ENCODE measurements at places on chromosomes 2 and 18.

- DNase-seq = no peak
Observed at GRCh38 chr2:201275990-201276389, 15.7 kb downstream of the CASP8 start.

GRCh38 chr2:96403481-96403880 is 67.9 kb downstream of the NCAPH start:
- DNase-seq = no peak

- DNase-seq = no peak
Observed at GRCh38 chr2:11833601-11834000, 87.2 kb downstream of the LPIN1 start.

DNA sequence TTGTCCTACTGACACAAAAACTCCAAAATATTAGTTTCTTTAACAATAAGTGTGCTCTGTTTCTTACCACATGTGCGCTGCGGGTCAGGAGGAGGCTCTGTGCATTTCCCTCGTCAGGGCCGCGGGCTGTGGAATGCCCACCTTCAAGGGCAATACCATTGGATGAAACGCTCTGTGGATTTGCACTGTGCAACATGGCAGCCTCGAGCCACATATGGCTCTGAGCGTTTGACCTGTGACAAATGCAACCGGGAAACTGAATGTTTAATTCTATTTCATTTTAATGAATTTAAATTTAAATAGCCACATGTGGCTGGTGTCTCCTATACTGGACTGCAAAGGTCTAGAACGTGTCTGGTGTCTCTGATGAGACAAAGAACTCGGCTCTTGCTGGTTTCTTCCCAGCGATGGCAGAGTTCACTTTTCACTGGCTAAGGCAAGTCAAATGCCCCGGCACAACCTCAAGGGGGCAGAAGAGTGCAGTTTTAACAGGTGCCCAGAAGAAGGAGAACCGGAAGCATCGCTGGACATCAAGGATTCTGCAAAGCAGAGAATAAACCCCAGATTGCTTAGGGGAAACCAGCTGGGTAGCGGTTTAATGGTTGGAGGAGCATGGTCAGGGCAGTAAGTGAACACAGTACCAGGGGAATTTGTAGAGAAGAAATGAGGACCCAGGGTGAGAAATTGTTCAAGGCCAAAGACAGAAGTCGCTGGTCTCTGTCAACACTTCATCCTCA is 37.0 kb upstream of the TMEM18 start:
- DNase-seq = peak; percentile 8

DNA sequence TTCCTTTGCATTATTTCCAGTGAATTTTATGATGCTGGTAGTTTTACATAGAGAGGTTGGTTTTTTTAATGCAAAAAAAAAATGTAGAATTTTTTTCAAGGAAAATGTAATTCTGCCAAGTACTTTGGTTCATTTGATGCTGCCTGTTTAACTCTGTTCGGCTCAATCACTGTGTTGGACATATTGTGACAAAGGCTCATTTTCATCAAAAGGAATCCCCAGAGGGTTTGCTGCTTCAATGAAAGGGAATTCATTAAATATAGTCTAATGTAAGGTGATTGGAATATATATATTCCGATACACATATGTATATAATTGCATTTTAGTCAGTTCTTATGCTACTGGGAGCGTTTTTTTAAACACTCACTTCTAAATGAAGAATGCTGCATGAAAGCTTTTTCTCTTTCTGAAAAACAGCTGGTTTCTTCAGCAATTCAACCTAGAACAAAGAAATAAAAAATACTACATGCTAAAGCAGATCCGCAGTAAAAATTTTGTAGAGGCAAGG is 314.6 kb upstream of the VWC2L start:
- no peak for DNase-seq

DNA sequence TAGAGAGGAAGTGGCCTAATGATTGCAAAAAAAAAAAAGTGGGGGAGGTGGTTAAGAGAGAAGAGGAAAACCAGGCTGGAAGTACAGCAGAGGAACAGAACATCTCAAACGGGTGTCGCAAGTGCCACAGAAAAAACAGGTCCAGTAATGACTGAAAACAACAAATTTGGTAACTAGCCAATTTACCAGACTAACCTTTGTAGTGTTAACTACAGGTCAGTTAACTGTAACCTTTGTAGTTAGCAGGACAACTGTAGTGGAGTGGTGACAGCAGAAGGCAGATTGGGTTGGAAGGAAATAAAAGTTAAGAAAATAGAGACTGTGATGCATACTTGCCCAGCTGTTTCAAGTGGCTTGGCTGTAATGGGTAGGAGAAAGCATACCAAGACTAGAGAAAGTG is 91.4 kb upstream of the CHST9 start:
- no peak for DNase-seq

DNA sequence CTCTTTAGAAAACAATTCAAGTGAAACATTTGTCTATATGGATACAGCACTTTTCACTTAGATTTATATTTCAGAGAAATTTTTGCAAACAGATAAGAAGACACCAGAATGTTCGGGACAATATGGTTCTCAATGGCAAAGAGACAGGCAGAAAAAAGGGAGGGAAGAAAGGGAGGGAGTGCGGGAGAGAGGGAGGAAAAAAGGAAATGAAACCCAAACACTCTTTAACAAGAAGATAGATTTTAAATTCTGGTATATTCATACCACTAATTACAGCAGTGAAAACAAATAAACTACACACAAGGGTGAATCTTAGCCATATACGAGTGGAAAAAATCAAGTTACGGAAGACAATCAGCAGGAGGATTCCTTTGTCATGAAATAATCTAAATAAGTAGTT is 3.0 kb downstream of the PASK start:
- DNase-seq = no peak

DNA sequence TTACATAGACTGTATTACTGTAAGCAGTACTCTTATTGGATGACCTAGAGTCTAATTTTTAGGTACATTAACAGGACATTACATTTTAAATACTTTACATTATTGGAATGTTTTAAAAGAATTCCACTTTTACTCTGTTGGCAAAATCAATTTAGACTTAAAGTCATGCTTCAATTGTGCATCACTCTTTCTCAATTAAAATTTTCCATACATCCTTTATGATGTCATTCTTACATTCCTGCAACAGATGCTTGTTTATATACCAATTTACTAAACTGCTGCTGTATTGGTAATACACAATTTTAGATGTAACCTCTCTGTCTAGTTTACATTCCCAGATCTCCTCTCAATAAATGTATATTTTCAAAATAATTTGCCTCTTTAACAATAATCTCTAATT is 440.1 kb downstream of the ZEB2 start:
- DNase-seq = no peak

DNA sequence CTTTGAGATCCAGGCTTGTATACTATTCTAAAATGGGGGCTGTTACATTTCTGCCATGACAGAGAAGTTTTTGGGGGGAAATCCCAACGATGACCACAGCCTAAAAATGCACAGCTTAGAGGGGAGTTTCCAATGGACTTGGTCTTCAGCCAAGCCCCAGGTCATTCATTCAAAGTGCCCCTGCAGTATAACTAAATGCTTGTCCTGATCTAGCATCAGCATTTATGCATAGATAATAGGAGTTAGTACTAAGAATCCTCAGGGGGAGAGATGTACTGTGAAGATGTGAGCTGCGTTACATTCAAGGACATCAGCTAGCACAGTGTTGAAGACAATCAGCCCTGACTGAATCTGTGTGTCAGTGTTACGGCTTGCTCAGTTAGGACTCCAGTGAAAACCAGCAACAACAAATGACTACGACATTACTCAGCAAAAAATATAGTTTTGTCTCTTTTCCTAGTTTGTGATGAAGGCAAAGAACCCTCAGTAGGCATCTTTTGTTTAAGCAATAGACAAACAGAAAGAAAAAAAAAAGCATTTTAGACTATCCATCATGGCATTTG is 160.9 kb downstream of the ZEB2 start:
- no peak for DNase-seq

GRCh38 chr2:192194265-192194865 is 368 bp downstream of the TMEFF2 start:
- no peak for DNase-seq

GRCh38 chr2:97747285-97747684 is 33.9 kb downstream of the ZAP70 start:
- no peak for DNase-seq

GRCh38 chr2:22347306-22347705 is 1037.7 kb upstream of the KLHL29 start:
- no peak for DNase-seq

- no peak for DNase-seq
Observed at GRCh38 chr2:24972315-24972961, 683 bp upstream of the DNAJC27 start.
